Activated CD4-positive, alpha-beta memory T cell treated with anti-CD3 and anti-CD28 coated beads for 36 hours (primary cell): ENCODE measurements at places on chromosomes 11 and 22. TPM values are rescaled to one million over a fixed set of nuclear protein-coding genes. Genes with fewer than 3 reads are reported as not detected.

Gene P2RY2
- not detected for total RNA-seq

Gene SLC37A2
- 0.46 TPM for total RNA-seq

Gene MMP13
- total RNA-seq = not detected

Gene KDM4E
- total RNA-seq = not detected

Gene CAPN5
- total RNA-seq = 1.1 TPM

Gene SLC1A2
- total RNA-seq = not detected

Gene RHOD
- 0.57 TPM for total RNA-seq

Gene BEST1
- 0.48 TPM for total RNA-seq

Gene KRTAP5-1
- total RNA-seq = not detected

Gene OR52N2
- not detected for total RNA-seq

Gene TBX1
- not detected for total RNA-seq
